Endothelial cell of umbilical vein (primary cell): ENCODE measurements at places on chromosomes 3 and 15. TPM values are rescaled to one million over a fixed set of nuclear protein-coding genes. Genes with fewer than 3 reads are reported as not detected.

The UROC1 gene
- not detected in 2 replicates for total RNA-seq

The TYRO3 gene
- 14.5 and 18.8 TPM in 2 replicates for total RNA-seq

The COMMD2 gene
- total RNA-seq = 42.9 and 51.0 TPM in 2 replicates

The STRA6 gene
- not detected in 2 replicates for total RNA-seq

The FAM3D gene
- total RNA-seq = not detected in 2 replicates

The COL6A6 gene
- not detected in 2 replicates for total RNA-seq

The ECE2 gene
- not detected in 2 replicates for total RNA-seq

The GABRB3 gene
- total RNA-seq = 0.85 TPM in 1 of 2 replicates, not detected in the other

The TIMP4 gene
- total RNA-seq = 0.40 TPM in 1 of 2 replicates, not detected in the other

The SERINC4 gene
- 0.12 TPM in 1 of 2 replicates, not detected in the other for total RNA-seq

The ACTC1 gene
- total RNA-seq = not detected in 2 replicates

The ZNF662 gene
- 0.83 and 4.3 TPM in 2 replicates for total RNA-seq

The IQCH gene
- total RNA-seq = 0.51 and 2.6 TPM in 2 replicates

The CCR4 gene
- total RNA-seq = not detected in 2 replicates

The SEMA3F gene
- total RNA-seq = 99.1 and 143 TPM in 2 replicates

The CLRN1 gene
- total RNA-seq = not detected in 2 replicates

The PLA2G4B gene
- 4.0 and 5.6 TPM in 2 replicates for total RNA-seq

The PP2D1 gene
- not detected in 2 replicates for total RNA-seq

The WDR76 gene
- 22.1 and 25.2 TPM in 2 replicates for total RNA-seq

The GOLGA8Q gene
- 1.1 and 1.4 TPM in 2 replicates for total RNA-seq

The DZIP3 gene
- total RNA-seq = 6.5 and 7.1 TPM in 2 replicates

The TTLL13 gene
- total RNA-seq = not detected in 2 replicates

The ATP10A gene
- not detected in 2 replicates for total RNA-seq

The ITIH4 gene
- 0.60 and 2.4 TPM in 2 replicates for total RNA-seq

The HRH1 gene
- total RNA-seq = 16.2 and 22.0 TPM in 2 replicates

The IGSF11 gene
- total RNA-seq = not detected in 2 replicates

The DOCK3 gene
- total RNA-seq = 0.13 and 0.16 TPM in 2 replicates

The CHST13 gene
- total RNA-seq = not detected in 2 replicates

The RSRC1 gene
- 24.8 and 25.4 TPM in 2 replicates for total RNA-seq

The TRPM1 gene
- 0.53 TPM in 1 of 2 replicates, not detected in the other for total RNA-seq

The HYAL1 gene
- total RNA-seq = 1.6 and 2.2 TPM in 2 replicates

The GATM gene
- 0.48 and 0.60 TPM in 2 replicates for total RNA-seq
